Left colon (tissue), 2 donors: ENCODE measurements at places on chromosomes 1 and 21. TPM values are rescaled to one million over a fixed set of nuclear protein-coding genes. Genes with fewer than 3 reads are reported as not detected.
A peak's percentile ranks its signal among the peaks of the same experiment; 100 is the strongest.

GRCh38 chr1:12604114-12604874 lies 13.7 kb downstream of the DHRS3 start:
- DNase-seq: no peak

Gene NENF
- 26.6 TPM for total RNA-seq

Gene CD1E
- total RNA-seq: not detected

- peak; percentile 15 for DNase-seq
These were observed 109.0 kb downstream of the NGF start for GRCh38 chr1:115229016-115229415.

GRCh38 chr1:187685333-187685732 lies 856.6 kb downstream of the PLA2G4A start:
- DNase-seq: no peak

Gene BEND5
- total RNA-seq: 0.61 TPM

Gene RPL11
- 848 TPM for total RNA-seq

Gene SLC44A3
- total RNA-seq: 95.5 TPM

- DNase-seq: no peak
These were observed 182.1 kb upstream of the ADAMTS5 start for GRCh38 chr21:27149034-27149433.

- DNase-seq: no peak
These were observed 2.3 kb downstream of the ZZZ3 start for GRCh38 chr1:77680173-77680572.

GRCh38 chr1:67367370-67368045 lies 59.8 kb downstream of the IL12RB2 start:
- DNase-seq: peak; percentile 42

DNA sequence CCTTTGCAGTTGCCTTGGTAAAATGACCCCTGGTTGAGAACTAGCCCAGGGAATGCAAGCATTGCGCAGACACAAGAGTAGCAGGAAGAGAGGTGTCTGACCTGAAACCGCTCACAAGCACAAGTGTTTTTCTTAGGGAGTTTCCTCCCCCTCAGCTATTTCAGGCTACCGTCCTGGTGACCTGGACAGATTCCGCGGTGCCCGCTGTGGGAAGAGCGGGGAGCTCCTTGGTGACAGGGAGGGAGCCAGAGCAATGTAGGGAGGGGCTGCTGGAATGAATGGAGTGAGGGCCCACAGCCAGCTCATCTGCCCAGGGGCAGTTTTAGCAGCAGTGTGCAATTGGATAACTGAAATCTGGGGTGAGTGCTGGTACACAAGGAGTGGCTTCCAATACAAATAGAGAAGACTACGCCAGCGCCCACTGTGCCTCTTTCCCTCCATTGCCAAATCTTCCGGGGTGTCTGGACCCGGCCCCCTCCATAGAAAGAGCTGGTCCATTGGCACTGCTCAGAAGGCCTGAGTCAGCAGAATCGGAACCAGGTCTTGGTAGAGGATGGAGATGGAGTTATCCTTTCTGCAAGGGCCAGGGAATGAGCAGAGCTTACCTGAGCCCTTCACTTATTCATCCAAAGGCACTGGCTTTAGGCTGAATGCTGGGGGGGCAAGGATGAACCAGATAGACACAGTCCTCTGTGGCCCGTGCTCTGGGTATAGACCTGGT lies 82.8 kb downstream of the TRABD2B start:
- no peak for DNase-seq

Gene APOBEC4
- not detected for total RNA-seq

- no peak for DNase-seq
These were observed 41.0 kb downstream of the NRIP1 start for GRCh38 chr21:15023776-15024175.

Gene PLA2G5
- total RNA-seq: 1.8 TPM

Gene RWDD3
- total RNA-seq: 13.3 TPM

DNA sequence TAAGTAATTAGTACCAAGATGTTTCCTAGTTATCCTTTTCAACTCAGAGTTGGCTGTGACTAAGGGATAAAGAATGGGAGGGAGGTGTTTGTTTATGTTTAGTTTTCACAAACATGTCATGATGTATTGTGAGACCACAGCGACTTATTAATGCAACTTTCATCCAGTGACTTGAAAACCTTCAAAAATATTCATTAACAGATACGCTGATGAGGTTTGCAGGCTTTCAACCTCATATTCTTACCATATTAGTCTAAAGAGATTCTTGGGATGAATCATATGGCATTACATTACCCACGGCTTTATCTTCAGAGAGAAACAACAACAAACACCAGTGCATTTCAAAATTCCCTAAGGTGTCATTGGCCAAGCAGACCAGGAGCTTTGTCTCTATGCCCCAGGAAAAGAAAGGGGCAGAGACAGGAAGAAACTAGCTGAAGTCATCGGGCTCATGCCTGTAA lies 36.4 kb downstream of the PALMD start:
- DNase-seq: no peak

Gene C21orf58
- 9.8 TPM for total RNA-seq

GRCh38 chr21:31173881-31174555 lies 135.7 kb upstream of the KRTAP19-8 start:
- peak; percentile 29 for DNase-seq

DNA sequence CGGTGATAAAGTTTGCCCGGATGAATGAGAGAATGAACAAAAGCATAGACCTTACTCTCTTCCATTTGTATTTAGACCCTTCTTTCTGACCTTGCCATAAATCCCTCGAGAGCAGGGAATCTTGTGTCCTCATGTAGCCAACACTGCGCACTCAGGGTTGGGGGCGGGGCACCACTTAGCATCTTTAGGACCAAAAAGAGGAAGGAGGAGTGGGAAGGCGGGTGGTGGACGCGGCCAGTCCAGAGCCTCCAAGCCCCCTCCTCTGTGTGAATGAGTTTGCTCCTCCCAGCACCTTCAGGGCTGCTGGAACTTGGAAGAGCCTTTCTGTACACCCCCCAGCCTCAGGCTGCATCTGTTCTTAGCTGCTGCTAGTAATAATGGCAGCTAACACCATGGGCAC lies 141.9 kb upstream of the TMEM51 start:
- no peak for DNase-seq

Gene KAZN
- 11.4 TPM for total RNA-seq

DNA sequence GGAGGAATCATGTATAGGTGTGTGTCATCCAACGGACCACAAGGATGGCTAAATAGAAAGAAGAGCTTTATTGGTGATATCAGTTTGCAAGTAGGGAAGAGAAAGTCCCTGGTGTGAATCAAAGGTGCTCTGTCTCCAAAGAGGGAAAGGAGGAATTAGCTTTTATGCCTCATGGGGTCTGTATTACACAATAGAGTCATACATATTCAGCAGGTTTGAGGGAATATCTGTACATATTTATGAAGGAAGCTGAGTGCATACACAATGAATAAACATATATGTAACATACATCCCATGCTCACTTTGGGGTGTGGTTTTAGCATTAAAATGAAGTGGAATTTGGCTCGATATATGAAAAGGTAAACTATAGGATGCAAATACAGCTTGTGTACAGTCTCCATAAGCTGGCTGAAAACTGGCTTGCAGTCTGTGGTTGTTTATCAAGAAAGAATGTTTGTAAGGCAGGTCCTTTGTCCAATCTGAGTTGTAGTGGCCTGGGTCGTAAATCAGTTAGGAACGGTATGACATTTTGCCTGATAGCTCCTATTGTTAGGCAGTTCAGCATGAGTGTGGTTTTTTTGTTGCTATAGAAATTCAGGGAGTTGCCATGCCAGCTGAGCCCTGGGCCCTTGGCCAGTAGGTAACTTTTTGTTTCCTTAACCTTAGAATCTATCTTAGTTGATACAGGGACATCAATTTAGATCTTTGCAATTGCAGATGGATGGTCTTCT lies 198.0 kb upstream of the ZP4 start:
- no peak for DNase-seq

Gene ELOA
- 29.6 TPM for total RNA-seq
